Stimulated activated CD4-positive, alpha-beta T cell treated with anti-CD3 and anti-CD28 coated beads, Interleukin-1b, Interleukin-23, amount 100 ng/mL, for 1 hour (primary cell): ENCODE measurements at places on chromosomes 13 and 19.

GRCh38 chr19:23823952-23824389 is 65.3 kb upstream of the ZNF681 start:
- no peak for DNase-seq

DNA sequence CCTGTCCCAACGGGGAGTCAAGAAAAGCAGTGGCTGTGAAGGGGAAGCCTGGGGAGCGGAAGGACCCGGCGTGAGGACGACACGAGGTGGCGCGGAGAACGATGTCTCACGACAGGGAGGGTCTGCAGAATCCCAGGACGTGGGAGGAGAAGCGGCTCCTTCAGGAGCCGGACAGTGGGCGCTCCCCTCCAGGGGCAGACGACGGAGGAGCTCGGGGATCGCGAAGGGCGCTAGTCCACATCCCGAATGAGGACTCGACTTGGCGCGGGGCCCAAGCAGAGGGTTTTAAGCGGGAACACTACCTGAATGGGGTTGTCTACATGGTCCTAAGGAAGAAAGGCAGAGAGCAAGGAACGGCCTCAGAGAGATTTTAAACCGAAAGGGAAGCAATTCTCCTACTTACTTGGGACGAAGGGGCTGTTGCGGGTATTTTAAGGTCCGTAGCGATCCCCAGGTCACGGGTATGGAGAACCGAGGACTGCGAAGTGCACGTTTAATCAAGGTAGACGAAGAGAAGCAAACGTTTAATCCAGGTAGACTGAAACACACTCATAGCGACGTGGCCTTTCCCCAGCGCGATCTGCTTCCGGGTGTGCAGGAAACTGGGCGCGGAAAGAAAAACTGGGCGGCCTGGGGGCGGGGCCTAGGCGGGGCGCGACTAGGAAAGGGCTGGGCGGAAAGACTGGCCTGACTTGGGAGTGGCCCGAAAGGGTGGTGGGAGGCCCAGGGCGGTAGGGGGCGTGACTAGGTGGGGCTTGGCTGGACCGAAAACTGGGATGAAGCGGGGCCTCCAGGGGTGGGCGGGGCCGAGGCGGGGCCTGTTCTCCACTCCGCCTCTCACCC is at the start of gene ZNF841:
ZNF841 (minus strand) TSS at position 594 of the 843 bp plus-strand sequence. CDS start 10,964 bp downstream, outside the sequence.
- DNase-seq = peak; percentile 78

DNA sequence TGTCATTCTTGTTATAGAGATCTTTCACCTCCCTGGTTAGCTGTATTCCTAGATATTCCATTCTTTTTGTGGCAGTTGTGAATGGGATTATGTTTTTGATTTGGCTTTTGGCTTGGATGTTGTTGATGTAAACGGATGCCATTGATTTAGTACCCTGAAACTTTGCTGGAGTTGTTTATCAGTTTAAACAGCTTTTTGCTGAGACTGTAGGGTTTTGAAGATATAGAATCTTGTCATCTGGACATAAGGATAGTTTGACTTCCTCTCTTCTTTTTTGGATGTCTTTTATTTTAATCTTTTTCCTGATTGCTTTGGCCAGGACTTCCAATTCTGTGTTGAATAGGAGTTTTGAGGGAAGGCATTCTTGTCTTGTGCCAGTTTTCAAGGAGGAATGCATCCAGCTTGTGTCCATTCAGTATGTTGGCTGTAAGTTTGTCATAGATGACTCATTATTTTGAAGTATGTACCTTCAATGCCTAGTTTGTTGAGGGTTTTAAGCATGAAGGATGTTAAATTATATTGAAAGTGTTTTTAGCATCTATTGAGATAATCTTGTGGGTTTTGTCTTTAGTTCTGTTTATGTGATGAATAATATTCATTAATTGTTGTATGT is 16.8 kb downstream of the ZNF431 start:
- DNase-seq = no peak

GRCh38 chr13:109949397-109949796 is 163.0 kb upstream of the IRS2 start:
- no peak for DNase-seq

DNA sequence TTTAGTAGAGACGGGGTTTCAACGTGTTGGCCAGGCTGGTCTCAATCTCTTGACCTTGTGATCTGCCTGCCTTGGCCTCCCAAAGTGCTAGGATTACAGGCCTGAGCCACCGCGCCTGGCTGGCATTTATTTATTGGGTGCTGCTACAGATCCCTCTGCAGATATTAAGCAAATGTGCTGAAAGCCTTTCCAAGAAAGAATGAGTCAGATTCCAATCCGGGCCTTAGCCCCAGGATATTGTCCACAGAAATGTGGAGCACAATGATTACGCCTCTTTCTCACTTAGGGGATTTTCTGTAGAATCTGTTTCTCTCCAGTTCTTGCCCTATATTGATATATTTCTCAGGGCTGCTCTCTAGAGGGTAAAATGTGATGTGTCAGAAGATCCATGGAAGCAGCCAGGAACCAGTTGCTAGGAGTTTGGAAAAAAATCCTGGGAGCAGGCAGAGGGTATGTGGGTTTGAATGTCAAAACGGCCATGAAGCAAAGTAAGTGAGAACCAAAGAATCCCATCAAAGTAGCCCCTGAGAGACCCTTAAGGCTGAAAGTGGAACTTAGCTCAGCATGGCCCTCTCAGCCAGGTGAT is 24.8 kb upstream of the IGFL4 start:
- no peak for DNase-seq

GRCh38 chr19:5102520-5102919 is 133.6 kb downstream of the KDM4B start:
- DNase-seq = no peak

DNA sequence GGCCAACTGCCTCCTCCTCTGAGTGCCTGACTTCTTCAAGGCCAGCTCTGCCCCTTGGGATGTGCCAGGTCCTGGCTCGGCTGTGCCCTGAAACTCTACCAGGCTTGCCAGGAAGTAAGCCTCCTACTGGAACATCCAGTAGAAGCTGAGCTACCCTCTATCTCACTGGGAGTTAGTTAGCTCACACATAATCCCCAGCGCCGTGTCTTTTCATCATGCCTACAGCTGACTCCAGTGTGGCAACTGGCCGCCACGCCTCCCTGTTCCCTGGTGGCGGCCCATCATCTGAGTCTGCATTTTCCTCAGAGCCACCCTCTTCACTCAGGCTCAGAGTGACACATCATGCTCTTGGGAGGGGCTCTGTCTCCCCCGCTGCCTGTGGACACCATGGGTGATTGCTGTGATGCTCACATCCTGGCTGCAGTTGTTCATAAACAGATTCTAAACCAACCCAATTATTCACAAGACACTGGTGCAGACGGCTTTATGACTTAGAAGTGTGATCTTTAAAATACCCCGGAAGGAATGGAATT is 131.9 kb upstream of the IRS2 start:
- no peak for DNase-seq

DNA sequence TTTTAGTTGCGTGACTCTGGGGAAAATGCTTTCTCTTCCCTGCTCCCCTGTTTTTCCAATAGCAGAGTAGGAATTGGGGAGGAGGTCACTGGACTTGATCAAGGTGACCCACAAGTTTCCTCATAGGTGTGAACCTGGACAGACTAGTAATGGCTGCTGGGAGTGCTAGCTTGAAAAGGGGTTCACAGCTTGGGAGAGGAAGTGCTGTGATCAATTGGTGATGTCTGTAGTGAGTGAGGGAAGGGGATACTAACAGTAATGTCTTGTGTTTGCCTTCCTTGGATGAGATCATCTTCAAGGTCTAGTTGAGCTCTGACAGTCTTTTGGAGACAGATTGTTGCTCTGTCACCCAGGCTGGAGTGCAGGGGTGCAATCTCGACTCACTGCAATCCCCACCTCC is 1.7 kb downstream of the BCL2L12 start:
- DNase-seq = no peak

- no peak for DNase-seq
These were observed 64.8 kb upstream of the ZNF536 start for GRCh38 chr19:30307191-30307974.

DNA sequence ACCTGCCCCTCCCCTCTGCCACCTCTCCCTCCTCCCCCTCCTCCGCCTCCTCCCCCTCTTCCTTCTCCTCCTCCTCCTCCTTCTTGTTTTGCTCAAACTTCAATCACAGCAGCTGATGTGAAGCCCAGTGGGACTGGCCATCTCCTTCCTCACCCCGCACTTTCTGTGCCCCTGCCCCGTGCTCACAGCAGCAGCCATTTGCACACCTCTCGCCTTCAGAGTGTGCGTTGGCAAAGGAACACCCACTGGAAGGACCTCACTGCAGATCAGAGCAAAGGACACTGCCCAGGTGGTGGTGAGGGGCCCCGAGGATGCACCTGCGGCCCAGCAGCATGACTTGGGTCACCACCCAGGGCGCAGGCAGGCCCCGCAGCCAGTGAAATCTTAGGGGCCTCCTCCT is 98.8 kb downstream of the SOX1 start:
- DNase-seq = no peak

DNA sequence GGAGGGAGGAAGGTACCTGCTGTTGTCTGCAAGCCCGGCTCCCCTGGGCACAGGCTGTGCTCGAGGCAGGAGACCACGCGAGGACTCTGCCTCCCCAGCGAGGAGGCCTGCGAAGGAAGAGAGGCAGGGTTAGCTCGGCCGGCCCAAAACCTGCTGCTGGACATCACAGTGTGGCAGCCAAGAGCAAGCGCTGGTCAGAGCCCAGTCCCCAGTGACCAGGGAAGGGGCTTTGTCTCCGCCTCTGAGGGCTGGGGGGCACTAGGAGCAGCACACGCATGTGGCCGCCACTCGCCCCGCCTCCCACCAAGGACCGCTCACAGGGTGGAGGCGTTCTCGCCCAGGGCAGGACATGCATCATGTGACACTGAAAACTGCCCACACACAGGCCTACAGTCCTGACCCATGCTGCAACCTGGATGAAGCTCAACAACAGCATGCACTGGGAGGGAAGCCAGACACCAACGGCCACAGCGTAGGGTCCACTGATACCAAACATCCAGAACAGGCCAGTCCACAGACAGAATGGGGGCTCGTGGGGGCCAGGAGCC is 8.5 kb downstream of the MIER2 start:
- DNase-seq = no peak

DNA sequence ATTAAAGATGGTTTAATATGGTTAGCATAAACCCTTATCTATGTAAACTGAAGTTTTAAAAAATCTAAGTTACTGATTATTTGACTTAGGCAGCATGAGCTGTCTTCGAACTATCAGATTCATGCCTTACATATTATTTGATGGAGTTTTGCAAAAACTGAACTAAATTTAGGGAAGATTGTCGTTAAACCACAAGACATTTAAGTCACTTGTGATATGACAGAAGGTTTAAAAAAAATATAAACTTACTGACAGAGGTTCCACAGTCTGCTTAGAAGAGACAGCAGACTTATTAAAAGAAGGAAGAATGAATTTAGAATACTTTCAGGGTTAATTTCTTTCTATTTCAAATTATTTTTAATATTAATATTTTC is 110.9 kb upstream of the FRY start:
- no peak for DNase-seq
